ENCODE measurements at places on chromosomes 16 and 17.

- no peak for DNase-seq
Measured at GRCh38 chr17:29126268-29126930, 53.8 kb downstream of the MYO18A start.

DNA sequence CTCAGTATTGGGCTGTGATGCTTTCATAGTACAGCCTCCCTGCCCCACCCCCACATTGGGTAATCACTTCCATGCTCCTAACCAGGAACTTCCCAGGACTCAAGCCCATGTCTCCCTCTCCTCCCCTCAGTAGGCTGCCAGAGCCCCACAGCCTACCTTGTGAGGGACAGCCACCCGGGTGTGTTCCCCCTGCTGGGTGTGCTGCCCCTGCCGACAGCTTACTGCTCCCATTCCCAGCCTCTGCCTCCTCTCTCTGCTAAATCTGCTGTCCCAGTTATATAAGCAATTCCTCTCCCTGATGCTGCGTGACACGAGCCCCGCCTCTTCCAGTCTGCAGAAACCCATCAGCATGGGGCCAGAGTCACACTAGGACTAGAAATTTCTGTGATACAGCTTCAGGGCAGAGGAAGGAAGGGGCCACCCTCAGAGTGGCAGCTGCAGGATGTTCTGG is at the start of gene RSKR:
TSS of gene RSKR (minus strand) at position 255 of the 451 bp plus-strand sequence. CDS start at position 231, 24 bp downstream.
- DNase-seq: no peak

DNA sequence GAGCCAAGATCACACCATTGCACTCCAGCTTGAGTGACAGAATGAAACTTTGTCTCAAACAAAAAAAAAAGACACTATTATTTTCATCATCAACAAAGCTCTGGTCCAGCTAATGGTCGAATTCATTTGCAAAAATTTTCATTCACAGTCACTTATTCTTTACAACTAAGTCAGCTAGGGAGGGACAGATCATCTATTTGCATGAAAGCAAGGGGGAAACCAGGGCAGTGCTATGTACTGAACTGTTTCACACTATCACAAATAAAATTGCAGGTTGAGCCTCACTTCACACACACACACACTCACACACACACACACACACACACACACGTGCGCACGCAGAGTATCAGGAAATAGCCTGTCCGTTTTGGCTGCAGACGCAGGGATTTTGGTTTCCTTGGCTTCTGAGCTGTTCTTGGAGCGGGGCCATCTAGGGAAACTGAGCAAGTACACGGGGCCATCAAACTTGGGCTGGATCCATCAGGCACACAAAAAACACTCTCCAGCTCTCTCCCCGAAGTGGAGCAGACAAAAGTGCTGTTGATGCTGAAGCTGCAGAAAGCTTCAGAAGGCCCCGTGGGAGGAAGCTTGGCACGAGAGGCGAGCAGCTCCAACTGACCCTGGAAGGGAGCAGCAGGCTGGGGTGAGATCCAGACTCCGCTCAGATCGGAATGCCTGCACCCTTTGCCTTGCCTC is 44.3 kb upstream of the HELZ start:
- no peak for DNase-seq

GRCh38 chr17:45363498-45363897 is 46.7 kb upstream of the MAP3K14 start:
- DNase-seq: no peak

GRCh38 chr17:40554646-40555295 is 10.5 kb downstream of the CCR7 start:
- no peak for DNase-seq

GRCh38 chr17:10087355-10087754 is 111.1 kb downstream of the GAS7 start:
- DNase-seq: no peak

- DNase-seq: no peak
Measured at GRCh38 chr16:87203060-87203656, 114.0 kb downstream of the C16orf95 start.

All from T-helper 22 cell (primary cell).